ENCODE measurements at places on chromosomes 3 and 15.

DNA sequence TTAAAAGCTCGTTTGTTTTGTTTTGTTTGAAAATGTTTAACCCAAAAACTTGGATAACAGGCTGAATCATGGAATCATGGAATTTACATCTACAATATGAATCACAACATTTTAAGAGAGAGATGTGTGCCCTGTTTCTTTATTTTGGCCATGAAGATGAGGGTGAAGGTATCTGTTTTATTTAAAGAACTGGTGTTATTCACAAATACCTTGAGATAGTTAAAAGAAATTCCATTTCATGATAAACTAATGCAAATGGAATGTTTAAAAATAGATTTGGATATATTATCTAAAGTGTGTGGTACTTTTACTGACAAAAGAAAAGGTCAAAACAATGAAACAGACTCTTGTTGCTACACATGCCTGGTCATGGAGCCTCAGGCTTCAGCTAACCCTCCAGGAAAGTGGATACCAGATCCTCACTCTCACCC lies 486.0 kb upstream of the CFAP20DC start:
- no peak for DNase-seq

DNA sequence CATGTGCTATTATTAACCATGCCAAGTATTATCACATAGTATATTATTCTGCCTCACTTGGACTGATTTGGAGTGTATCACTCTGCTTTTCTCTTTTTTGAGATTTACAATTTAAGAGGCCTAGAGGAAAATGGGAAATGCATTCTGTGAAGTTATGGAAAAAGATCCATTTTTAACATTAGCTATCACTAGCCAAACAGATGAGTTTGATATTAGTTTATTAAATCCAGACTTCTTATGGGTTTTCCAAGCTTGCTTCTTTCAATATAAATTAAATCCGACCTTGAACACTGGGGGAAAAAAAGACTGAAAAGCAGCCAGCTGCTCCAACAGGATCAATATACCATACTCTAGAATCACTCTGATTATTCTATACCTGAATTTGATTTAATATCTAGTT lies 30.1 kb upstream of the PLOD2 start:
- no peak for DNase-seq

DNA sequence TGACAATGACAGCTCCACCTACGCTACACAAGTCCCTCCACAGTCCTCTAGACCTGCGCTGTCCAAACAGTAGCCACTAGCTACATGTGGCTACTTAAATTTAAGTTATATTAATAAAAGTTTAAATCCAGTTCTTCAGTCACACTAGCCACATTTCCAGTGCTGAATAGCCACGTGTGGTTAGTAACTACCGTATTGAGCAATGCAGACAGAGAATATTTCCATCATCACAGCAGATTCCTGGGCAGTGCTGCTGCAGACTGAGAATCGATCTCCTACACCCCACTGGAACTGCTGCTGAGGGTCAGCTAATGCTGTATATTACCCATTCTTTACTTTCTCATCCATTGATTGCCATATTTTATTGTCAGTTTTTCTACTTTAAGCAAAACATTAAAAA lies 40.9 kb downstream of the HDC start:
- peak; percentile 4 for DNase-seq

- peak; percentile 77 for DNase-seq
Observed at GRCh38 chr15:62809115-62809967, 233.2 kb upstream of the TPM1 start.

DNA sequence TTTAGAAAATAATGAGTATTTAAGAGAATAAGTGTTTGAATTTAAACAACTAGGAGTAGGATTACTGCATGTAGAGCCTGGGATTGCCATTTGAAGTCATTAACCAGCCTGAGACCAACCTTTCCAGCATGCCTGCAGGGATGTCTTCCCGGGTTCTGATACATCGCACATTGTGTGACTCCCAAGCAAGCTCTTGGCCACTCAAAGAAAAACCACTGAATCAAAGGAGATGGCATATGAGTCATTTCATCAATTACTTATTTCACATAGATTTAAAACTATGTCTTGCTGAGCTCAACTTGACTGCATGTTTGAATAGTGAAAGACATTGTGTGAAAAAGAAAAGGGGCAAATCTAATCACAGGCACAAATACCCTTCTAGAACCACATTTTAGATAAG lies 15.0 kb upstream of the THBS1 start:
- no peak for DNase-seq

DNA sequence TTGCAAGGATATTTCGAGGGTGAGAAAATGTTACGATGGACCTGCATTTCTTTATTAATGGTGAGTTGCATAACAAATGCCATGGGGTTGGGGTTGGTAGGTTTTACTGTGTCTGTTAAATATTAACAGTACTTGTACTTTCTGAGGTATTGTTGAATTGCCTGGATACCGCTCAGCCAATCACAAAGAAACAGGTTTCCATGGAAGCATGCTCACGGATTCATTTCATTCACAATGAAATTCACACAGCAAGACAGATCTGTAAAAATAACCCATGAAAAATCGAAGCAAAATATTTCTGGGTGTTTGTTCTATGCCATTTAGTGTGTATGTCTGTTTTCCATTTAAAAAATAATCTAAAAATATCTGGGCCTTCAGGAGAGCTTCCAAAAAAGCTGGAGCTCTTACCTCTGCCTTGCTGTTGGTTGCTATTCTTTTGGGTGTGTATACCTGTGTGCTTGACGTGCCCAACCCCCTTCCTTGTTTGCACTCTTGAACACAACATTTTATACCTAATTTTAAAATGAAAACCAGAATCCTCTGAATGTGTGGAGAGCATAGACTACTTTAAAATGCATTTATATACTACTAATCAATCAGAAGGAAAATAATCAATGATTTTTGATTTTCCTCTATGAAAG lies 479.8 kb upstream of the TBL1XR1 start:
- DNase-seq = no peak

DNA sequence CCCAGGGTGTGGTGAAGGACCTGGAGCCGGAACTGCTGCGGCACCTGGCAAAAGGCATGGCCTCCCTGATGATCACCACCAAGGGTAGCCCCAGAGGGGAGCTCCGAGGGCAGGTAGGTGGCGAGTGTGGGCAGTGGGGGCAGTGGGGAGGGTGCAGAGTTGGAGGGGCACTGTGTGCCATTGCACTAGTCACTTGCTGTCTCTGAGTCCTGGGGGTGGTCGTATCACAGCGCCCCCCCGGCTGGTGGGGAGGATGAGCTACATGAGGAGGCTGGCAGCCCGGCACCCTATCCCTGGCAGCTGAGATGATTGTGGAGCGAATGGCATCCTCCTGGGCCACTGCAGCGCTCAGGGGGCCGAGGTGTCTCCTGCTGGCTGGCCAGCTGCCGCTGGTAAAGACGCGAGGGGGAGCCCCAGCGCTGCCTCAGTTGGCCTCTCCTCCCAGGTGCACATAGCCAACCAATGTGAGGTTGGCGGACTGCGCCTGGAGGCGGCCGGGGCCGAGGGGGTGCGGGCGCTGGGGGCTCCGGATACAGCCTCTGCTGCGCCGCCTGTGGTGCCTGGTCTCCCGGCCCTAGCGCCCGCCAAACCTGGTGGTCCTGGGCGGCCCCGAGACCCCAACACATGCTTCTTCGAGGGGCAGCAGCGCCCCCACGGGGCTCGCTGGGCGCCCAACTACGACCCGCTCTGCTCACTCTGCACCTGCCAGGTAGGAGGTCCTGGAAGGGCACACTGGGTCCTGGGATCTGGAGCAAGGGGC lies 6.4 kb downstream of the CHRD start:
- no peak for DNase-seq

- no peak for DNase-seq
Observed at GRCh38 chr15:54816401-54816800, 380.3 kb downstream of the RSL24D1 start.

DNA sequence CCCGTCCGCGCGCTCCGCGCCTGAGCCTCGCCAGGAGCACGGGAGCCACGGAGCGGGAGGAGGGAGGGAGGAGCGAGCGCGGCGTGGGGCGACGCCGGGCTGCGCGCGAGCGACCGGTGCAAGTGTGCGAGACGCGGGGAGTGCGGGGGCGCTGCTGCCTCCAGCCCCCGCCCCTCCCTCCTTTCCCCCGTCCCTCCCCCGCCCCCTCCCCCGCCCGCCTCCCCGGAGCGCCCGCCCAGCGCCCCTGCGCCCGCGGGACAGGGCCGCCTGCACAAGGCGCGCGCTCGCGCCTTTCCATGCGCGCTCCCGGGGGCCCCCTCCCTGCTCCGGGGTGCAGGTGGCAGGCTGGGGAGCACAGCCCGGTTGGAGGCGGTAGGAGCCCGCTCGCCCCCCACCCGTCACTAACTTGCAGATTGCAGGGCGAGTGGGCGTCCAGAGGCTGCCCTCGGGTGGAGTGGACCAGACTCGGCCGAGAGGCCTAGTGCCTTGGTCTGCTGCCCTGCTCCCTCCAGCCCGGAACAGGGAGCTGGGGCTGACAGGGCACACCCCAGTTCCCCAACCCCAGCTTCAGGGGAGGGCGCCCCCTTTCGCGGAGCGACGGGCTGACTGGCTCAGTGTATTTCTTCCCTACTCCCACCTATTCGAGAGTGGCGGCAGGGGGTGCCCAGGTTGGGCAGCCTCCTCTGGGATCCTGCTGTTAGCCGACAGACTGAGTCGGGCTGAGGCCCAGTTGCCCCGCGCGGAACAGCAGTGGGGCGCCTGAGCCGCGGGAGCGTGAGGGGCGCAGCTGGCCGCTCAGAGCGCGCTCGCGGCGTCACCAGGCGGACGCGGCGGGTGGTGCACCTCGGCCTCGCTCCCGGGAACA lies at the start of gene WNT7A:
Gene WNT7A, minus strand, starts transcription at position 126 of the 865 bp plus-strand sequence. CDS start 255 bp downstream, outside the sequence.
- DNase-seq = peak; percentile 42

DNA sequence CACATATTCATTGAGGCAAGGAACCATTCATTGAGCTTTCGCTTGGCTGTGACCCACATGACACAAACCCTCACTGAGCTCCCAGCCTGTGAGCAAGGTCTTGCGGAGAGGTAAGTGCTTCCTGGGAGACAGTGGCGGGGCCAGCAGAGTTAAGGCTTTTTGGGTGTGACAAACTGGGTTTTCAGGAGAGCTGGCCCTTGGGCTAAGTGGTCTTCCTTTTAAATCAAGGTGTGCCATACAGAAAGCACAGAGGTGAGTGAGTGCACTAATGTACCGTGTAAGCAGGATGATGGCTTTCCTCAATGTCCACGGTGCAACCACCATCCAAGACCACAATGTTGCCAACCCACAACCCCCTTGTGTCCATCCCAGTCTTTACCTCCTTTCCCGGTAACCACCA lies 28.6 kb downstream of the POMGNT2 start:
- DNase-seq = no peak

DNA sequence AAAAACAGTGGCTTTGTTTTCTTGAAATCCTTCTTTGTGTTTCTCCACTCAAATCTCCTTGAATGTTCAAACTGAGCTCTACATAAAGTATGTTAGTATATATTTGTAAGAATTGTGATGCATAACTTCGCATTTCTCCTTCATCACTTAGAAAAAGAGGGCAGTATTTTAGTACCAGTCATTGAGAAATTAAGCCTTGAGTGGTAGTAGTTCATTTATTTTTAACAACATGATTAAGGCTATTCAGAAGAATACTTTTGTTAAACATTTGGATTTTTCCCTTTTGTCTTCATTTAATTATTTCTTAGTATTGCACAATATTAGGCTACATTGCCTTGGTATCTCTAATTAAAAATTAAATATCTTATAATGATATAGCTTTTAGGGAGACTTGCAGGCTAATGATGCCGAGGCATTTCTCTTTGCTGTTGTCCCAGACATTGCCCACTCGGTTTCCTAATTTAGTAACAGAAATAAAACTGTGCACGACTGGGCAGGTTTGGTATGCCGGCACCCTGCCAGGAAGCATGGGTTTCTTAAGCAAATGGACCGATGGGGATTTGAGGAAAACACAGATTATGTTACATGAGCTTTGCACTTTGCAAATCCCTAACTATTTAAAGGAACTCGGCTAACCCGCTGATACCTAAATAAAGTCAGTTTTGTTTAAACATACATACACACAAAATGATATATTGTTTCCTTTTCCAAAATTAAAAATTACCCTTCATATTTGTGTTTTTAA lies 54.7 kb downstream of the LRRC28 start:
- no peak for DNase-seq

- DNase-seq = no peak
Observed at GRCh38 chr15:95425859-95426258, 904.6 kb upstream of the NR2F2 start.

DNA sequence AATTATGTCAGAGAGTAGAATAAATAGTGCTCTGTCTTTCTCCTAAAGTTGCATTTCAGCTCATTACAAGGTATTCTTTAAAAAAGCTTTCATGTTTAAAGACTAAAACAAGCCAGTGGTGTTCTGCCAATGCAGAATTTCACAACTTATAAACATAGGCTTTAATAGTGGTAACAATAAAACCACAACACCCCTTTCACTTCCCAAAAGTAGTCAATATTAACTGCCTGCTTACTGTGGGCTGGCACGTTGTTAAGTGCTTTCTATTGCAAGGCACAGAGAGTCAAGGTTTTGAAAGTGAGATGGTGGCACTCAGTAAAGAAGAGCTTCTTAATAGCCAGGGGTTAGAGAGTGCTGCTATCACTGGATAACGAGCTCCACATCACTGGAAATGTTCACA lies 8.4 kb upstream of the RTP1 start:
- DNase-seq = no peak

DNA sequence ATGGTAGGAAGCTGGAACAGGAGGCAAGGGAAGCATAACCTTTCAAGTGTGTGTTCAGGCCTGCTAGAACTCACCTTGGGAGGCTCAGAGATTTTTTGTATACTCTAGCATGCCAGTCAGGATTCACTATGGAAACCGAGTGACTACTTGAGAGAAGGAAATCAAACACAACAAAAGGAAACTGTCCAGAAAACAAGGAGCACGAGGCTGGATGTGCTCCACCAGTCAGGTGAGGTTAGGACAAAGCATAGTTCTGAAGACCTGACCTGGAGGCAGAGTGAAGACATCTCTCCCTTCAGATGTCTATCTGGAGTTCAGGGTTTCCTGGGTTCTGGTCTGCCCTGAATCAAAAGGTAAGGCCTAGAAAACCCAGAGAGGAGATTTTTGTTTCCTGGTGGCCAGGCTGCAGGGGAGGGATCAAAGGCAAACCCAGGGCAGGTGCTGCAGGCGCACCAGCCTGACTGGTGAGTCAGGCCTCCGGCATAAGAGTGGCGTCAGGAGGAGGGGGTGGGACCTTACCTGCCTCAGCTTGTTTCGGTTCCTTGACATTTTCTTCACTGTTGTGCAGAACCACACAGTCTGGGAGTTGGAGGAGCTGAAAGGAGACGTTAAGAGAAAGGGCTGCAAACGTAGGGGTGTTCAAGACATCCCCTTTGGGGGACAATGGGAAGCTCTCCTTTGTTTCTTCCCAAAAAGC lies 52.2 kb upstream of the OSBPL11 start:
- DNase-seq = no peak

GRCh38 chr15:72844067-72844466 lies 60.5 kb upstream of the ADPGK start:
- no peak for DNase-seq

GRCh38 chr15:40714144-40714543 lies 19.2 kb downstream of the RAD51 start:
- no peak for DNase-seq

DNA sequence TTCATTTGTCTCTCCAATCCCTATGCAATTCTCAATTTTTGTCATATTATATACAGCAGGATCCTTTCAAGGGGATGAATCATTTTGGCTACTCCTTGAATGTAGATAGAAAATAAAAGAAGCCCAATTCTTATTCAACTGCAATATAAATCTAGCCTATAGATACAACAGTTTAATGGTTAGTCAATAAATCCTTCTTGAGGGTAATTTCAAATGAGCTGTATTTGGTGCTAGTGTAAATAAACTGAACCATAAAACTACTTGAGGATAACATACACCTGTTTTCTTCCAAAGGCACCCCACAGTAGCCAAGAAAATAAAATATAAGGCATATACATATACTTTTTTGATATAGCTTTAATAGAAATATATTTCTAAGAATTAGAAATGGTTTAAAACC lies 830.3 kb downstream of the ROBO1 start:
- no peak for DNase-seq
